ENCODE measurements at places on chromosomes 4 and X.

DNA sequence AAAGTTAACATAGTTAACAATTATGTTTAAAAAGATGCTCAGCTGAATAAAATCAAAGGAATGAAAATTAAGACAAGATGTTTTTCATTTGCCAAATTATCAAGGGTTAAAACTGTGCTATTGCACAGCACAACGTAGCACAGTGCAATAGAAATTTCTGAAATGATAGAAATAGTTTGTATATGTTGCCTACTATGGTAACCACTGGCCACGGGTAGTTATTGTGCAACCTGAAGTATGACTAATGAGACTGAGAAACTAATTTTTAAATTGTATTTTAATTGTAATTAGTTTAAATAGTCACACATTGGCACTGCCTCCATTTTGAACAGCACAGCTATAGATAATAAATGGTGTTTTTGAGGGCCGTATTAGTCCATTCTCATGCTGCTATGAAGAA is 343.1 kb upstream of the FAM241A start:
- DNase-seq, result no peak

DNA sequence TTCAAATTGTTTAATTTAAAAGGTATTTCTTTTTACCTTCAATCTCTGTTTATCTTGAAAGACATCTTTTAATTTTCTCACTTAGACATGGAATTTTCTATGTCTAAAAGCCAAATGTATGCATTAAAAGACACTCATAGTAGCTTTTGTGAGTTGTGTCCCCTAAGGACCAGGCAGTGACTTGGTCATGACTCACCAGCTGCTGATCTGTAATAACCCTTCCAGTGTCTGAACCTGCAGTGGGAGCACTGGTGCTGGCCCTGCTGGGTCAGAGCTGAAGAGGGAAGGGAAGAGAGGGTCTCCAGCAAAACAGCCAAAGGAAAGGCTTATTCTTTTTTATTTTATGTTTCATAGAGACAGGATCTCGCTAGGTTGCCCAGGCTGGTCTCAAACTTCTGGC is 31.1 kb upstream of the SH3D19 start:
- no peak for DNase-seq

DNA sequence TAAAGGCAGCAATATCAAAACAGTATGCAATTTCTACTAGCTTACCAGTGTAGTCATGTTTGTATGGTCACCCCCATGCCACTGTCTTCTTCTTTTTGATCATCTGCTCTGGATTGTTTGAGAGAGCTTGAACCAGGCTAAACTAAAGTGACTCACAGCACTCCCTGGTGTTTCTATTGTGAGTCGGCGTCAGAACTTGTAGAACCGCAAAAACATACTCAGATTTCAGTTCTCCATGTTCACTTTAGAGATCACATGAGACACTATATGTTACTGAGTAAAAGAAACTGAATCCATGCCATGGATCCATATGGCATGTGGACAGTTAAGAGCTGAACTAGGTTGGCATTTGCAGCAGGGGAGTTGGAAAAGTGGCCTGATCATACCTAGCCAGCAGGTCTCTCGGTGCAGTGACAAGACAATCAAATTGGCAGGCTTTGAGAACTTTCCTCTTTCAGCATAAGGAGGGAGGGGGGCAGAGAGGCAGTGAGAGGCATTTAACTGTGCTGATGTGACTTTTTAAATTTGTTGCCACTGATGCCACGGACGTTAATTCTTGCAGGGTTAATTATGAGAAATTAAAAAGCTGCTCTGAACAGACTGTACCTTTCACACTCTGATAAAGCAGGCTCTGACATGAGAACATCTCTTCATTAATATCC is 88.4 kb downstream of the AFF2 start:
- DNase-seq, result no peak

GRCh38 chr4:2445571-2445970 is 23.3 kb upstream of the RNF4 start:
- no peak for DNase-seq

GRCh38 chrX:331151-331824 is 12.7 kb upstream of the GTPBP6 start:
- no peak for DNase-seq

DNA sequence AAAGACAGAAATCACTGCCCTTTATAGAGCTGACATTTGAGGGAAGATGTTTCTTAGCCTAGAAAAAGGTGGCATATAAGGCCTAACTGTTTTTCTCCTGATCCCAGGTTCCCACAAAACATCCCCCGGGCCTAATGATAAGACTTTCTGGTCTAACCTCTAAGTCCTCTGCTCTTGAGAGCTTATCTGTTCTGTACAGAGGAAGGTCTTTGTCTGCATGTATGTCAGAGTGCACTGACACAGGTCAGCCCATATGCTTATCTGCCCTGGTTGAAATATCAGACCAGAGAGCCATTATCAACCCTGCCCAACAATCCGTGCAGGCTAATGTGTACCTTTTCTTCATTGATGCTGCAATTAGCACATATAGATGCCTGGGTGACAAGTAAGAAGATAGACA is 76.2 kb downstream of the ARHGEF9 start:
- DNase-seq, result no peak

DNA sequence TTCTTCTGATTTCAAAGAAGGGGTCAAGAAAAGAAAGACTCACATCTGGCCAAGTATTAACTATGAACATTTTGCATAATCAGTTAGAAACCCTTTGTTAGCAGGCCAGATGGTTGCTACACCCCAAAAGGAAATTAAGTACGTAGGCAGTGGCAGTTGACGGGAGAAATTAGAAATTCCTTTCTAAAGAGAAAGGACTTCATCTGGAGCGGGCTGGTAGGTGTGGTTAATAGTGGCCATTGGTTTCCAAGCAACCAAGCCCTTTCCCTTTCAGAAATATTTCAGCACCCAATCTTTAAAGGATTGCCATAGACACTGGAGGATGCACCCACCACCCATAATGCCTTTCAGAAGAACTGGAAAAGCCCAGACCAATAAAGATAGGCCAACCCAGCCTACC is 235.7 kb upstream of the LDB2 start:
- no peak for DNase-seq

DNA sequence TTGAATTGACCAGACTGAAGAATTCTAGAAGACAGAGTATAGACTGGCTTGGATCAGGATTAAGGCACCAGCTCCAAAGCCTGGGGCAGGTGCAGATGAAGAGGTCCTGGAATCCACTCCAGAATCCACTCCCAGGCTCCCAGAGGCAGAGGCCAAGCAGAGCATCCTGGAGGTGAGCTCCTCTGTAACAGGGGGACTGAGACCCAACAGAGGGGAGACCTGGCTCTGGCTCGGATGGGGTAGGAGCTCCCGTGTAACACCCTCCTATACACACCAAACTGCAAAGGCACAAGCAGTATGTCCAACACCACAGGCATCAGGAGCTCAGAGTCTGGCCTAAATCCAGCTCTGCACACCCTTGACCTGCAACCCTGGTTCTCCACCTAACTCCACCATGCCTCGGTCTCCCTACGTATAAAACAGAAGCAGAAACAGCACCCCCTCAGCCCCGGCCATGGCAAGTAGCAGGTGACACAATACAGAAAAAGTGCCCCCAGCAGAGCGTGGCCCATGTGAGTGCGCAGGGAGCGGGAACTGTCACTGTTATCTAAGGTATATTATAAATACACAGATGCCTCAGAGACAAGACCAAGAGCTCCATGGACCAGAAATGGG is 14.9 kb downstream of the RNF212 start:
- DNase-seq, result no peak

DNA sequence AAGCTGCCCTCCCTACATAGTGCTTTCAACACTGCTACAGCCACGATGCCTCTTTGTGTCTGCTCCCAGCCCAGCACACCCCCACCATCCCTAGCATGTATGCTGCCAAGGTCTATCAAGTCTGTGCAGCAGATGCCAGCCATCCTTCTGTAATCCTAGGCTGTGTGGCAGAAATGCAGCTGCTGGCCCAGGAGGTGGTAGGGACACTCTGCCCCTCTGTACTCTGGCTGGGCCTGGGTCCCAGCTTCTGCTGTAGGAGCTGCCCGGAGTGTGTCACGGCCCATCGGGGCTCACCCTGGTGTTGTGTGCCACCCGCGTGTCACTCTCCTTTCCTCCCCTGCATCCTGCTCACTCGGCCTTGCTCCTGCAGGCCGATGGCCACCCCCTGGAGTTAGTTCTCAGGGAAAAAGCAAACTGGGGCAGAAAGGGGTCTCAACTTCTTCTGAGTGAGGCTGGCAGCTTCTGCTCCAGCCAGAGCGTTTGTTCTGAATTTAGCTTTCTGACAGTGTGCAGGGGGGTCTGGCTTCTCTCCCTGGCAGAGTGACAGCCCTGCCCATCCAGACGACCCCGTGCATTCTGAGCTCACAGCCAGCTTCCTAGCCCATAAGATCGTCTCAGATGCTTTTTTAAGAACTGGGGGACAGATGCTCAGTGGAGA is 22.7 kb downstream of the PSAPL1 start:
- DNase-seq, result no peak

DNA sequence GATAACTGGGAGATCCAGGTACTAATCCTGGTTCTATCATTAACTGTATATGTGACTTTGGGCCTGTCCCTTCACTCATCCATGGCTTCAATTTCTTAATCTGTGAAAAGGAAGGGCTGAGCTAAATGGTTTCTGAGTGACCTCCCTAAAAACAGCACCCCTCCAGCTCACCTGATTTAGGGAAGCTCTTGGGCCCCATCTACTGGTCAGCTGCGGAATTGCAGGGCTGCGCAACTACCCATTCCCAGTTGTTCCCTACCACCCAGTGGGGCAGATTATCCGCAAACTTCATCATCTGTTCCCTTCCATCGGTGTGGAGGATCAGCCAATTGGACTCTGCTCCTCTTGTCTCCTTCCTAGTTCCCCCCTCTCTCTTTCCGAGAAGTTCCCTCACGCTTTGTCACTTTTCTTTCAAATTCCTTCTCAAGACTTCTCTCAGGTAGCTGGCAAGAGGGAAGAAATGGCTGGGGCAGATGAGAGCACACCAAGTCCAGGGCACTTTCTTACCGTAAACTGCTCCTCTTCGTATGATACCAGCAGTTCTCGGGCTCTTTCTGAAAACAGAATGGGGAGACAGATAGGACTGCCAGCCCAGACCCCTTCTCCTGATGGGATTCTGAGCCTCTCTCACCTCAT is 5.8 kb downstream of the LAS1L start:
- peak; percentile 16 for DNase-seq

- no peak for DNase-seq
These were observed 667.4 kb upstream of the NDST4 start for GRCh38 chr4:115780835-115781234.

- DNase-seq, result no peak
These were observed 27.2 kb downstream of the TMSB4X start for GRCh38 chrX:13001961-13002671.

DNA sequence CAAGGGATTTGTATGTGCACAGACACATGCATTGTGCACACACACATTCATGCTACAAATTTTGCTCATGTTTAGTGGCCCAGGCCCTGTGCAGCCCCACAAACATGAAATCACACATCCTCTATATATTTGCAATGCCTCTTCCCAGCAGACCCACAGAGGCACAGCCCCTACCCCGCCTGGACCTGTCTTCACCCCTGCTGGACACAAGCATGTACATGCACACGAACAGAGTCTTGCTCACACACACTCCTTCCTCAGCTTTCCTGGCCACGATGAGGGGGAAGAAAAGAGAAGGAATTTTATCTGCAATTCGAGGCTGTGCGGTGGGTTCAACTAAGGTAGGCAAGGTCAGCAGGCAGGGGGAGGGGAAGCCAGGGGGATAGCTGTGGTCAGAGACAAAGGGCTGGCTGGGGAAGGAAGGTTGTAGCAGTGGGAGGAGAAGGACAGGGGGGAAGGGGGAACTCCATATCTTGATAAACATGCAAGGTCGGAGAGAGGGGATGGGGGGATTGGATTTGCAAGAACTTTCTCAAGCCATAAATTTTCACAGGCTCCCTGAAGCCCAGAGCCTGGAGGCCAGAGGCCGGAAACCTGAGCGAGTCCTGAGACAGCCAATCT is 156.4 kb downstream of the EFNB1 start:
- DNase-seq, result no peak

DNA sequence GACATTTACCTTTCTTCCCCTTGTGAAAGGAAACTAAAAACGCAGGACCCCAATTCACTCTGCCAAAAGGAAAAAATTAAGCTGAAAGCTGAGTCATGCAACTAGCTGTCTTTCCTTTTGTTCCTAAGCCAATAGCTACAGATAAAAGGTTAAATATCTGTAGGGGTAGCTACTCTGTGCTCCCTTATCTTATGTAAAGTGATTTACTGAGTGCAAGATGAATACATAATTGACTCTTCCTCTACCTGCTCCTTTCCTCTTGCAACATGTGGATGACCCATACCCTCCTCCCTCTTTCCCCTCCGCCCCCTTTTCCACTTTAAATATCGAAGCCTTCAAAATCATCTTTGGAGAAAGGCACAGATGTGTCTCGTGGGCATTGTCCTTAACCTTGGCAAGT is 68.0 kb upstream of the ZNF157 start:
- no peak for DNase-seq

DNA sequence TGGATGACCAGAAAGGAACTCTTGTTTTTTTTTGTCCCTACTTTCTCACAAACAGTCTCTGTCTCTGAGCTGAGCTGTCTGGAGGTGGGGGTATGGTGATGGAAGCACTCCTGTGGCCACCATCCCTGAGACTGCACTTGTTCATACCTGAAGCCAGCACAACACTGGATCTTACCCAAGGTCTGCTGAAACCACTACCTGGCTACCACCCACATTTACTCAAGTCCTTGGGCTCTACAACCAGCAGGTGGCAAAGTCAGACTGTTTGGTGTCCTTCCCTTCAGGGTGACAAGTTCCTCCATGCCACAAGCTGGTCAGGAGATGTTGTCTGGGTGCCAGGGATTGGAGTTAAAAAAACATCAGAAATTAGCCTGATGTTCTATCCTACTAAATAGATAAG is 89.7 kb downstream of the NEXMIF start:
- no peak for DNase-seq

DNA sequence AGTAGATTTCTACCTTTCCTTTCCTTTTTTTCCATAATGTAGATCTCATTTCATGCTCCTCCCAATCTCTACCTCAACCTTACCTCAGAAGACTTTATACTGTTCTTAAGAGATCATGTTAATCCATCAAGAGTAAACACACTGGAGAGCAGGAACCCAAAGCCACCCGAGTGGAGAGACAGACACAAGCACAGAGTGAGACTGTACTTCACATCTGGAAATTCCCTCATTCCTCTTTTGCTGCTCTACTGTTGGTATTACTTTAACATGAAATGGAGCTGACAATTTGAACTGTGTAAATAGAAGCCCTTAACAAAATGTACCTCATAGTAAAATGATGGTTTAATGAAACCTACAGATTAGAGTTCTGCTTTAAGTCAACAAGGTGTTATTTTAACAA is 105.7 kb upstream of the RASGEF1B start:
- no peak for DNase-seq

- no peak for DNase-seq
These were observed 1076.4 kb upstream of the PABPC4L start for GRCh38 chr4:135277980-135278315.

- no peak for DNase-seq
These were observed 5.7 kb downstream of the MXD4 start for GRCh38 chr4:2256156-2256731.

- DNase-seq, result no peak
These were observed 57.5 kb upstream of the ZCCHC13 start for GRCh38 chrX:74246524-74246923.

DNA sequence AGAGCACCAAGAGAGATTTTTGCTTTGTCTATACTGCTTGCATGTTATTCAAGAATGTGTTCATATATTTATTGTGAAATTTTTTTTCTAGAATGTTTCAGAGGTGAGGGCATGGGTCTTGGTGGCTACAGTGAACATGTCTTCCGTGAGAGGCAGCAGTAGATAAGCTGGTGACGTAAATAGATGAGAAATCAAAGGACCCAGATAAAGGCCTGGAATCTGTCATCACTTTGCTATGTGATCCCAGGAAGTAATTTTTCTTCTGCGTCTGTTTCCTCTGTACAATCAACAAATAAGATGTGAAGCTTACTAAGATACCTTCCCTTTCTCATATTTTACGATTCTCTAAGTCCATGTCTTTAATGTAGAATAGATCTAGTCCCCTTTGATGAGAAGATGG is 129.1 kb downstream of the COL4A6 start:
- no peak for DNase-seq
